ENCODE measurements at places on chromosomes 5 and 9.
A peak's percentile ranks its signal among the peaks of the same experiment; 100 is the strongest.

- DNase-seq: no peak
- no peaks in the 10 kb centered on the region for H3K4me1 ChIP-seq
Measured at GRCh38 chr5:138597661-138598400, 22.6 kb upstream of the HSPA9 start.

DNA sequence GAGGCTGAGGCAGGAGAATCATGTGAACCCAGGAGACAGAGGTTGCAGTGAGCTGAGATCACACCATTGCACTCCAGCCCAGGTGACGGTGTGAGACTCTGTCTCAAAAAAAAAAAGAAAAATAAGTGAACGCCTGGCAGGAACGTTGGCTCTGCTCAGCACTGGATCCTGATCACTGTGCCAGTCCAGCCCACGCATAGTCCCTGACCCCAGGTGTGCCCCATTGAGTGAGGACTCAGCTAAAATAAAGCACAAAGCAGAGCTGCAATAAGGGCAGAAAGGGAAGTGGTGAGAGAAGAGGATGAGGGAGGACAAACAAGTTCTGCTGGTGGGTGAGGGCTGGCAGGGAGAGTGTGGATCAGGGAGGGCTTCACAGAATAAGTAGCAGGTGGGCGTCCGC is 4.3 kb downstream of the GRHPR start:
- DNase-seq: no peak
- H3K4me3 ChIP-seq: no peak overlapping the region
- H3K4me1 ChIP-seq: no peaks in the 10 kb centered on the region
- peaks cover 50% of the 10 kb centered on the region for H3K36me3 ChIP-seq
- no peaks in the 10 kb centered on the region for H3K27me3 ChIP-seq

DNA sequence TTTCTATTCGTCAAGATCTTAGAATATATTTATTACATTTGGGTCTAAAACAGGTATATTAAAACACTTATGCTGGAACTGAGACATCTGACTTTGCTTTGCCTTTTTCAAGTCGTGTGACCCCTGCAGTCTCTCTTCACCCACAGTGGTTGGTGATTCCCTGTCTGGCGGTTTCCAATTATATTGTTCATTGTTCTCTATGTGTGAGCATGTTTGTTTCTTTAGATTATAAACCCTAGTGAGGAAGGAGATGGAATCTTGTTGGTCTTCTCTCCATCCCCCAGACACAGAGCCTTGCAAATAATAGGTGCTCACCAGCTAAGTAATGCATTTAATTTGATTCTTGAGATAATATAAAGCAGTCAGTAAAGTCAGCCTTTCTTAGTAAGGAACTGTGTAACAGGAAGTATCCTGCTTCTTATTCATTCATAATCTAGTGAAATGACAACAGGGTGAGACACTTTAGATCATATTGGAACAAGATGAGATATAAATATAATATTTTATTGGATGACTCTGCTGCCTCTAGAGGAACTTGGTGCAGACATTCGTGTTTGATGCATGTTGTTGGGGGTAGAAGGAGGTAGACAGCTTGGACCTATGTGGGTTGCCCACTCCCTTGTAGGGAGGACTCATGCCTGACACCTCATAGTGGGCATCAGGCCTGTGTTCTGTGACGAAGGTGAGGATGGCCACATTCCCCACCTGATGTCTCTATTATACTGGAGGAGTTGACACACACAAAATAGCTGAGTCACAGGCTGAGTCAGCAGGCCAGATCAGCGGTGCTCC is 88.1 kb downstream of the FGF1 start:
- H3K4me1 ChIP-seq: peaks cover 12% of the 10 kb centered on the region
- no peak overlapping the region for H3K27ac ChIP-seq
- DNase-seq: peak; percentile 58

DNA sequence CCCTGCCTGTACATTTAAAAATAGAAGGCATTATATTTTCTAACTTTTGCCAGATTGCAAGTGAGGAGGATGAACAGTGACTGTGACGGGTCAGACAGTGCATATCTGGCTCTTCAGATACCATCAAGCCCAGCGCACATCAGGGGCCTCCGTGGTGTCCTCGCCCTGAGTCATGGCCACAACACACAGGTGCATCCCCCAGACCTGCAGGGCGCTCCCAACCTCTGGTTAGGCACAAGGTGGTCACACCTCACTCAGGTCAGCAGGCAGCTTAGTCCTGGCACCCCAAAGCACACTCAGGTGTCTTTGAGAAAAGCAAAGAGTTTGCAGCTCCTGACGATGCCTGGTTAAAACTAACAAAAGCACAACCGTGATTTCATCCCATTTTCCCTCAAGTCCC is 28.6 kb downstream of the IRX2 start:
- no peak overlapping the region for H3K4me3 ChIP-seq
- no peaks in the 10 kb centered on the region for H3K4me1 ChIP-seq
- H3K27ac ChIP-seq: no peak overlapping the region
- DNase-seq: no peak

DNA sequence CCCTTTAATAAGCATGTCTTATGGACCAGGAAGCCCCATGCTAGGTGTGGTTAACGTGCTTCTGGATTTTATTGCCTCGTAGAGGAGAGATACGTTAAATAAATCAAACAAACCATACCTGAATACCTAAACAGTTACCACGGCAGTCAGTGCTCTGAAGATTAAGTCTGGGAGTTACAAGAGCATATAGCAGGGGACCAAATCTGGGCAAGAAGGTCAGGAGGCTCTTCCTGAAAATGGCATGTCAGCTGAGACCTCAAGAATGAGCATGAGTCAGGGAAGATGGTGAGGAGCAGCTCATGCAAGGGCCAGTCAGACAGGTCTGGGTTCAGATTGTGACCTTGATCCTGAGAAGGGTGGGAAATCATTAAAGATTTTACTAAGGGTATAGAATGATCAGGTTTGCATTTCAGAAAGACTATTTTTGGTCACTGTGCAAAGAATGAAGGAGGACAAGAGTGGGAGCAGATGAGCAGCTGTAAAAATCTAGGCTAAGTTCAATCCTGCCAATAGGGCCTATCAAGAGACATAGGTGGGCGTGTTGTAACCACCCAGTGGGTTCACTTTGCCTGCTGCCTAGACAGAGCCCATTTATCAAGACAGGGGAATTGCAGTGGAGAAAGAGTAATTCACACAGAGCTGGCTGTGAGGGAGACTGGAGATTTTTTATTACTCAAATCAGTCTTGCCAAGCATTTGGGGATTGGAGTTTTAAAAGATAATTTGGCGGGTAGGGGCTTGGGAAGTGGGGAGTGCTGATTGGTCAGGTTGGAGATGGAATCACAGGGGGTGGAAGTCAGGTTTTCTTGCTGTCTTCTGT is 4.8 kb upstream of the ZNF366 start:
- H3K4me1 ChIP-seq: peaks cover 35% of the 10 kb centered on the region
- no peak for DNase-seq
- H3K36me3 ChIP-seq: no peaks in the 10 kb centered on the region
- no peak overlapping the region for H3K27ac ChIP-seq
- H3K4me3 ChIP-seq: no peak overlapping the region
- H3K27me3 ChIP-seq: no peaks in the 10 kb centered on the region

DNA sequence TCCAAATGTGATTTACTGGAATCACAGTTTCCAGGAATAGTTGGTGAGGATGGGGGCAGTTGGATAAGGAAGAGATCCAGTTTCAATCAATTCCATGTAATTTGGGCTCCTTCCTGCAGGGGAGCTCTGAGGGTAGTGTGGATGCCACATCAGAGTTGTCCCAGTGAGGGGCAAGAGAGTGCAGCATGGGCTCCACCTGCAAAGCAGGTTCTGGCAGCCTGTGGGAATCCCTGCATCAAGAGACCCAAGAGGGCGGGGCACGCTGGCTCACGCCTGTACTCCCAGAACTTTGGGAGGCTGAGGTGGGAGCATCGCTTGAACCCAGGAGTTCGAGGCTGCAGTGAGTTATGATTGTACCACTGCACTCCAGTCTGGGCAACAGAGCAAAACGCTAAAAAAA is 188.5 kb downstream of the CACNA1B start:
- H3K36me3 ChIP-seq: no peaks in the 10 kb centered on the region
- no peak for DNase-seq
- no peaks in the 10 kb centered on the region for H3K4me1 ChIP-seq
- no peak overlapping the region for H3K4me3 ChIP-seq

DNA sequence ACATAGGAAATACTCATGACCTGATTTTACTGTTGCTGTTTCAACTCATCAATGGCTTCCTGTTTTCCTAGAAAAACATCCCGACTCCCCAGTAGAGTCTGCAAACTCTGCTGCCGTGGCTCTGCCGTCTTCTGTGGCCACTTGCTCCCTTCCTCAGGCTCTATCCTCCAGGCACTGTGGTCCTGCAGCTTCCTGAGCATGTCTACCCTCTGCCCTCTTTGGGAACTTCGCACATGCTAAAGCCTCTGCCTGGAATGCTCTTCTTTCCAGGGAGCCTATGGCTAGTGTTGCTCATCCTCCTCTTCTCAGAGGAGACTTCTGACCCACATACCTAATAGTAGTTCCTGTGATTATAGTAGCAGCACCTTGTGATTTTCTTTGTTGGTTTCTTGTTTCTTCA is 256.9 kb downstream of the MAN2A1 start:
- H3K4me3 ChIP-seq: no peak overlapping the region
- DNase-seq: no peak
- no peaks in the 10 kb centered on the region for H3K36me3 ChIP-seq
- H3K4me1 ChIP-seq: no peaks in the 10 kb centered on the region
- no peak overlapping the region for H3K27ac ChIP-seq
- no peaks in the 10 kb centered on the region for H3K27me3 ChIP-seq
